NCI-H2171 (cell line): ENCODE measurements at places on chromosomes 5 and 9.

GRCh38 chr9:136655536-136656182 lies 7.1 kb upstream of the EGFL7 start:
- no peak for DNase-seq

DNA sequence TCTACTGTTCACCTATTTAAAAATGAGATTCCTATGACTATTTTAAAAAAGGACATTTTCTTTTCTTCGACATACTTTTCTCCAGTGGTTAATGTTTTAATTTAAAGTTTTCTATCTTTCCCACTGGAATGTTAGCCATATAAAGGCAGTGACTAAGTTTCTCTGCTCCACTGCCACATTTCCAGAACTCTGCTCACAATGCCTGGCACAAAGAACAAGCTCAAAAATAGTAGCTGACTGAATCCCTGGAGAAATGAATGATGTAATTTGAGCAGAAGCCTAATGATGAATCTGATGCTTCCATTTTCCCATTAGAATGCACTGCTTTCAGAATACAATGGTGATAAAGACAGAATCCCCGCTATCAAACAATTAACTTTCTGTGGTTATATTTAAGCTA lies 817.8 kb downstream of the MTRR start:
- DNase-seq: peak; percentile 62

- DNase-seq: no peak
These were observed 51.5 kb downstream of the MTMR12 start for GRCh38 chr5:32261198-32261597.

DNA sequence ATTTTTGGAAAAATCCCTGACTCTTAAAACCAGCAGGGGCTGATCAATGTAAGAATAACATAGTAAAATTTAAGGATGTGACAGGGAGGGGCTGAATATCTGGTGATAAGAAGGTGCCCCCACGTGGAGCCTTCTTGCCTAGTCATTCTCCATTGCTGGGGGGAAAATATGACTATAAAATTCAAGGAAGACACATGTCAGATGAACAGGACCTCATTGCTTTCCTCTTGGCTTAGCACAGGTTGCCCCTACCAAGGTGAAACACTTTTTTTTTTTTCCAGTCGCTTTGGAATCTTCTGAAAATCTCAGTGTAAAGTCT lies 310.9 kb downstream of the EFNA5 start:
- no peak for DNase-seq

GRCh38 chr5:176530983-176531901 lies 6.0 kb downstream of the RNF44 start:
- DNase-seq: no peak

- peak; percentile 35 for DNase-seq
These were observed 193.4 kb downstream of the CDK5RAP2 start for GRCh38 chr9:120386390-120387131.

DNA sequence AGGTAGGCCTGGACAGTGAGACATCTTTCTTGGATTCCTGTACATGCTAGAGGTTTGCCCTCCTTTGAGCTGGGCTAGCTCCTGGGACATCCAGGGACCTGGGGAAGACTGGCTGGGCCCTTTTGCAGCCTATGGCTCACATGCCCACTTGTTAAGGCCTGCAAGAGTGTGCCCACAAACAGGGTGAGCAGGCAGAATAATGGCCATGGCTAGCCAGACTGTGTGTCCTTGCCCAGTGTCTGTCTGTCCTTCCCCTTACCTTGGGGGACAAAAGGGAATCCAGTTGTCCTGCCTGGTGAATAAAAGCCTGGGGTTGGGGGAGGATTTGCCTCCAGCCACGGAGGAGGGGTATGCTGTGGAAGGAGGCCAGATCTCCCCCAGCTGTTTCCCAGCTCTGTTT lies 13.0 kb upstream of the CXXC5 start:
- DNase-seq: no peak

DNA sequence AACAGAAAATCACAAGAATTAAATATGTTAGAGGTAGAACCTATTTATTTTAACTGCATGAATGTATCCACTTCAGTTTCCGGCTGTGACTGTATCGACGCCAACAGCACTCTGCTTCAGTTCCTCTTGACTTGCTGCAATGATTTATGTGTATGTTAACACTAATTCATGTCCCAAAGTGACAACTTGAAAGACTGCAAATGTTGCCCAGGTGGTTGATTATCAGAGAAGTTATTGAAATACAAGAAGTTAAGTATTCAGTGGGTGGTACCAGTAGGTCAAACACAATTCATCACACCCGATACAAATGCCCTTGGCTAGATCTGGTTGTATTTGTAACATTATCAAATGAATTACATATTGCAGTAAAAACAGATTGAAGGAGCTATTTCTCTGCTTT lies 622.7 kb upstream of the CDH18 start:
- DNase-seq: no peak

- no peak for DNase-seq
These were observed 14.8 kb downstream of the LVRN start for GRCh38 chr5:115977096-115977495.

GRCh38 chr5:158905281-158905680 lies 194.4 kb downstream of the EBF1 start:
- no peak for DNase-seq

- no peak for DNase-seq
These were observed 195.8 kb upstream of the KLF4 start for GRCh38 chr9:107685376-107685775.

DNA sequence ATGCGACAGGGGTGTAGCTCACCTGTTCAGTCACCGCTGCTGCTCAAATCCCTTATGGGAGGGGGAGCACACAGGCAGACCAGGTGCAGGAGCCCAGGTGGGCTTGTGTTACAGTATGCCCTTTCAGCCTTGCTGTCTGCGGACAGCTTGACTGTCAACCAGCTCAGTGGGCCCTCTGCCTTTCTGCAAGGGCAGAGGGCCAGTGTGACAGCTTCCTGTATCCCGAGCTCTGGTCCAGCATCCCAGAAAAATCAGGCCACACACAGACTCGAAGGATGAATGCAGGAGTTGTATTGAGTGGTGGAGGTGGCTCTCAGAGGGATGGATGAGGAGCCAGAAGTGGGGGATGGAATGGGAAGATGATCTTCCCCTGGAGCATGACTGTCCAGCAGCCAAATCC lies 172.2 kb downstream of the C5orf15 start:
- DNase-seq: no peak

GRCh38 chr5:177959315-177959714 lies 36.7 kb downstream of the PROP1 start:
- DNase-seq: no peak

DNA sequence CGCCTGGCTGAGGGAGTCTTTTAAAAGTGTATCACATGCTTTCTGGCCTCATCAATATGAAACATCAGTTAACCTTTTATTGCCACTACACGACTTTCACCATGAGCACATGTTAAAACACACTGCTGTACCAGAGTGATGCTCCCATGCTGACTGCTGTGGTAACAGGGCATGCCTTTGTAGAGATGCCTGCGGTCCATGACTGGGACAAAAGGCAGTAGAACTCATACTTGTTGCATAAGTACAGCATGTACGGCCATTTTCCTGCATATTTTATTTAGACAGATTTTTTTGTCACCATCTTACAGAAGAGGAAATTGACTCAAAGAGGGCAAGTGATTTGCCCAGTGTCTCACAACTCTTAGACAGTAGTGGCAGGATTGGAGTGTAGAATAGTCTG lies 105.7 kb upstream of the ADAMTSL1 start:
- no peak for DNase-seq

DNA sequence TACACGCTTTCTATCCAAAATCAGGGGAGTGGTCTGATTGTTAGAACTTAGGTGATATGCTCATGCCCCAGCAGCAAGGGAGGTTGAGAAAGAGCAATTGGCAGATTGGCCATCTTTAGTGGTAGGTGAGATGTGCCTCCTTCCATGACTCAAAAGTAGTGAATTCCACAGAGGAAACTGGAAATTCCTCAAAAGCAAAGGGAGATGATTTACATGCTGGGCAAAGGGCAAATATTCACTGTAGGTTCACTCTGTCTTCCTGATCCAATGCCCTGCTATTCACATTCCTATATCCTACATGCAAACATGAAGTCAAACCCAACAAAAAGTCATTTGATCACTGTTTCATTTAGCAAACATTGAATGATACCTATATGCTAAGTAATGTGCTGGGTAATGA lies 130.1 kb upstream of the ZNF608 start:
- no peak for DNase-seq

DNA sequence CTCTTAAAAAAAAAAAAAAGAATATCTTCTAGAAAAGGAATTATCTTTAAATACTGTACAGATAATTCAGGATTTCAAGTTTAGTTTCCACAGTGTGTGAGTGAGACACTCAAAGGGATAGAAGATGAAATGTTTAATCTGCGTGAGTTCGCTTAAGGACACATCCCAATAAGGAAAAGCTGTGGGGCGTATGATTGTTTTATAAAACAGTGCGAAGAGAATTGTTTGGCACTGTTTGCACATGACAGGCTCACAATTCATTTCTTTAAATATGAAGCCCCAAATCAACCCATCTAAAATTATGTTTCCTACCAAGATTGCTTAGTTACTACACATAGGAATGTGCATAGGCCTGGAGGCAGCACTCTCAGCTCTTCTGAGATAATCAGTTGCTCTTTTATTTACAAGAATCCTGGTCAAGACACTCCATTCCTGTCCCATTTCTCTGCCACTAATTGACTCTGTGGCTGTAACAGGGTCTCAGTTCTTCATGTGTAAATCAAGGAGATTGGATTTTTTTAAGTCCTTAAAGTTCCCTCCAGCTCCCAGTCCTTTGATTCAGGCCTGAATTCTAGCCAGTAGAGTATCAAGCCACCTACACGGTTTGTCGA lies 60.1 kb downstream of the BHMT start:
- DNase-seq: no peak

GRCh38 chr5:124056326-124056990 lies 544.5 kb downstream of the CSNK1G3 start:
- no peak for DNase-seq

- DNase-seq: no peak
These were observed 2.0 kb downstream of the EIF4EBP3 start for GRCh38 chr5:140549237-140550144.

- DNase-seq: no peak
These were observed 29.6 kb downstream of the SPRY4 start for GRCh38 chr5:142295084-142295758.

DNA sequence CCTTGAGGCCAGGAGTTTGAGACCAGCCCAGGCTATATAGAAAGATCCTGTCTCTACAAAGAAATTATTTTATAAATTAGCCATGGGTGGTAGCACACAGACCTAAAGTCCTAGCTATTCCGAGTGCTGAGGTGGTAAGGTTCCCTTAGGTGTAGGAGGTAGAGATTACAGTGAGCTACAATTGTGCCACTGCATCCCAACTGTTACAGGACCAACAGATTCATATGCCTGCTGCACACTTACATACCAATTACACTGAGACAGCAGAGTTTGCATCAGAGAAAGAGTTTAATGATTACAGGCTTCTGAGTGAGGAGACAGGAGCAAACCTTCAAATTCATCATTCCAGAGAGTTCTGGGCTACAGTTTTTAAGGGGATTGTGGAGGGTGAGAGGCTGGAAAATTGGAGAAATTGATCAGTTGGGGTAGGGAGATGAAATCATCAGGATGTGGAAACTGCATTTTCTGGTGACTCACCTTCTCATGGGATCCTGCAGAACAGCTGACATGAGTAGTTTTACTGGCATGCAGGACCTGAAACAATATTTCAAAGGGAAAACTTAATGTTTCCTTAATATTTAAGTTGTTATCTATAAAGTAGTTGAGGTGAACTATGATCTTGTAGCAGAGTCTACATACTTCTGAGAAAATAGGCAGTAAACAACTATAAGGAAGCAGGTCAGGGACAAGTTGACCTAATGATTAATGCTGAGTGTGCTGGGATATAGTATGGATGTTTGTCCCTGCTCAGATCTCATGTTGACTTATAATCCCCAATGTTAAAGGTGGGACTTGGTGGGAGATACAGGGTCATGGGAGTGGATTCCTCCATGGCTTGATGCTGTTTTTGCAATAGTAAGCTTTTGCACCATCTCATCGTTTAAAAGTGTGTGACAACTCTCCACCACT lies 54.7 kb downstream of the ANXA2R start:
- no peak for DNase-seq

DNA sequence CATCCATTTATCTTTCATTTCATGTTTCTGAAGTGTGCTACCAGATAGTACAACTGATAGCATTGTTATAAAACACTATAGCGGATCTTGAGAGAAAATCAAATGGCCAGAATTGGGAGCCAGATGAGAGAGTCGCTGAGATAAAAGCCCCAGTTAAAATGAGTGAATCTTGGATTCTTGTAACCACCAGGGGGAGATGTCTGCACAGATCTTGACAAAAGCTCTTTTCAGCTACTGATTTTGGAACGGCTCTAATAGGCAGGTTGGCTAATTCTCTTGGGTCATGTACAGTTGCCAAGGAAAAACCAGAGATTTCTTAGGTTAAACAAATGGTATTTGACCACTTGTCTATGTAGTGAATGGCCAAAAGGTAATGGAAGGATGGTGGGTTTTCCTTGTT lies 21.7 kb downstream of the F2RL2 start:
- DNase-seq: peak; percentile 12

GRCh38 chr5:28012538-28012937 lies 974.2 kb upstream of the CDH9 start:
- DNase-seq: no peak

DNA sequence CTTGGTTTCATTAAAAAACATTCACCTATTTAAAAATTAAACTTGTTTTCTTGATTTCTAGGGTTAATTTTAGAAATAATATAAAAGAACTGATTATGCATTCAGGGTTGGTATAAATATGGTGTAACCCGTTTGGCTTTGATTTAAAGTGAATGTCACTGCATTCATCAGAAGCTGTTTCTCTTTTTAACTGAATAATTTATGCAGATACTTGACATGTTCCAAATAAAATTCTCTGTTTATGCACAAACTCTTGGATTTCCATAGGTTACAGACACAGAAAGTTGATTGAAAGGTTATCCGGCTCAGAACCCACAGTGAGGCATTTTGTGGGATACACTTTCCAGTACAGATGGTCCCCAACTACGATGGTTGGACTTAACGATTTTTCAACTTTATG lies 161.3 kb downstream of the HACD4 start:
- DNase-seq: no peak

GRCh38 chr5:138949988-138950387 lies 74.9 kb upstream of the LRRTM2 start:
- no peak for DNase-seq

- DNase-seq: no peak
These were observed 41.8 kb downstream of the CAST start for GRCh38 chr5:96703995-96704394.
